ENCODE measurements at places on chromosomes 12 and 14.

GRCh38 chr12:2374092-2374906 is 321.5 kb downstream of the CACNA1C start:
- ATAC-seq: no peak

GRCh38 chr12:58405363-58405762 is 464.0 kb downstream of the ATP23 start:
- no peak for ATAC-seq

DNA sequence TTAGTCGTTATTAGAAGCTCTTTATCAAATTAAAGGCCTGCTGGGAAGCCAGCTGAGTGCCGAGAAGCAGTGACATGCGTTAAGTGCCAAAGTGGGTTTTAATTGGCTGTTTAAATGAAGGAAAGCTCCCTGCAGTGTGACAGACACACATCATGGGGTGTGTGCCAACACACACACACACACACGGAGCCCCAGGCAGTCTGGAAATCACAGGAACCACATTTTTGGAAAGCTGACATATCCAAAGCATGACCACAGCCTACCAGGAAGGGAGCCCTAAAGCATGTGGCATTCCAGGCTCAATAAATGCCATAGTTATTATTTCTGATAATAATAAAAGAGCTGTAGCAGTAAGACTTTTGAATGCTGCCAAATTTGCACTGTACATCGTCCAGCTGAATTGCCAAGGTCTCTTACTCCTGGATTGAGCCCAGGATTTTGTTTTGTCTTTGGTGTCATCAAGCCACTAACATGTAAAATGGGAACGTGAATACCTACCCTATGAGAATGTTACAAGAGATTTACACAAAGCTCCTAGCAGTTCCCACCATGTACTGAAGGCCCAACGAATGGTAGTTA is 135.1 kb downstream of the TMEM30B start:
- ATAC-seq: no peak

GRCh38 chr12:131687346-131688125 is 23.4 kb upstream of the SFSWAP start:
- no peak for ATAC-seq

GRCh38 chr14:36365766-36366165 is 45.3 kb upstream of the MBIP start:
- no peak for ATAC-seq

- ATAC-seq: no peak
Measured at GRCh38 chr14:31030469-31030868, 4.3 kb upstream of the STRN3 start.

DNA sequence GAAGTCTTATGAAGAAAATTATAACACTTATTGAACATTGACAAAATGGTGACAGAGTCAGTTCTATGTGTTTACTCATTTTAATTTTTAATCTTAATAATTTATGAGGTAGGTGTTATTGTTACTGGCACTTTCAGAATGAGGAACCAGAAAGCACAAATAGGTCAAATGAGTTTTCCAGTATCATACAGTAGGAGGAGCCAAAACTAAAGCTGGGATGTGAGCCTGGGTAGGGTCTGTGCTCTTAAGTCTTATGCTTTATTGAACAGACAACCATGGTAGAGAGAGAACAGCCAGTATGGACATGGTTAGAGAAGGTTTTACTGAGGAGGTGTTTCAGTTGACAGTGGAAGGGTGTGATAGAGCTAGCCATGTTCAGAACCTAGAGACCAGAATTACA is 775.7 kb downstream of the TMTC2 start:
- ATAC-seq: no peak

DNA sequence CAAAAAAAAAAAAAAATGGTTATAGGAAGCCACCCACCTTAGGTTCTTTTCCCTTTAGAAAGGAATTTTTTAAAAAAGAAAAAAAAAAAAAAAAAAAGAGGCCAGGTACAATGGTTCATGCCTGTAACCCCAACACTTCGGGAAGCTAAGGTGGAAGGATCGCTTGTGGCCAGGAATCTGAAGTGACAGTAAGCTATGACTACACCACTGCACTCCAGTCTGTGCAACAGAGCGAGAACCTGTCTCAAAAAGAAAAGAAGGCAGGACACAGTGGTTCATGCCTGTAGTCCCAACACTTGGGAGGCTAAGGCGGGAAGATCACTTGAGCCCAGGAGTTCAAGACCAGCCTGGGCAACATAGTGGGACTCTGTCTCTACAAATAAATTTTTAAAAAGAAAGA is 36.0 kb downstream of the SPTLC2 start:
- no peak for ATAC-seq

- ATAC-seq: no peak
Measured at GRCh38 chr12:131218923-131219669, 265.4 kb downstream of the ADGRD1 start.

DNA sequence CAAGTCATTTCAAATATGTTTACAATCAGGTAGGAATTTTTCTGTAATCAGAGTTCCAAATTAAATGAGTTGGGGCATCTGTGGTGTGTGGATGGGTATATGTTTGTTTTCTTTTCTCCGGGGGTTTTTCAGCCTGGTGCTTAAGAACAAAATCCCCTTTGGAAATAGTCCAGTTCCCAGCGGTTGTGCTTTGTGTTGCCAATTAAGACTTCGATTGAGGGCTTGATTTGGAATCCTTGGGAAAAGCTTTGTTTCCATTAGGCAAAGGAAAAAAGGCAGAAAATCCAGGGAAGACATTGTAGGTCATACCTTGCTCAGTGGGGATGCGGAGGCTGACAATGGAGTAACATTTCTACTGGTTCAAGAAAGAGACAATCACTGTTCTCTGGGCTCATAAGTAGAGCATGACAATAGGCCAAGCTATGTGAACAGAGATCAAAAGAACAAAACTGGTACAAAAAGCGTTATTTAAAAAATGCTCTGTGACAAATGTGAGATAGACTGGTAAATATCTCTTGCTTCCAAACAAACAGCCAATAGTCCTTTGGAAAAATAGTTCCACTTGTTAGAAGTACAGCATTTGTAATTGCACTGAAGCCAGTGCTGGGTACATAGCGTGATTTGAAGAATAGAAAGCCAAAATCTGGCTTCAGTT is 79.7 kb downstream of the EML1 start:
- ATAC-seq: no peak

DNA sequence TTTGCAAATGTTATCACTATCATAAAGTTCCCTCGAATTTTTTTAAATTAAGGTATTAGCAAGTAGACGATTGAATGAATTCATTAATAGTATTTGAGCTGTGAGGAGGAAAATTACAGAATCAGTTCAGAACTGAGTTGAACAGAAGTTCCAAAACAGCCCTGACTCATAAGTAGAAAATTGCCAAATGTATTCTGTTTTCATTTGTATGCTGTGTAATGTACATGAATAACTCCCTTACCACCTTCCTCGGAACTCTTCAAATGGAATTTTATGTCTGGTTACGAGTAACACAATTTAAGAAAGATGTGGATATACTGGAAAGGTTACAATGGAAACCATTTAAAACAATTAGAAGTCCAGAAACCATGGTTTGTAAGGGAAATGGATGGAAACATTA is 283.3 kb upstream of the FAR2 start:
- no peak for ATAC-seq

GRCh38 chr12:5688226-5688625 is 256.3 kb downstream of the NTF3 start:
- ATAC-seq: no peak

DNA sequence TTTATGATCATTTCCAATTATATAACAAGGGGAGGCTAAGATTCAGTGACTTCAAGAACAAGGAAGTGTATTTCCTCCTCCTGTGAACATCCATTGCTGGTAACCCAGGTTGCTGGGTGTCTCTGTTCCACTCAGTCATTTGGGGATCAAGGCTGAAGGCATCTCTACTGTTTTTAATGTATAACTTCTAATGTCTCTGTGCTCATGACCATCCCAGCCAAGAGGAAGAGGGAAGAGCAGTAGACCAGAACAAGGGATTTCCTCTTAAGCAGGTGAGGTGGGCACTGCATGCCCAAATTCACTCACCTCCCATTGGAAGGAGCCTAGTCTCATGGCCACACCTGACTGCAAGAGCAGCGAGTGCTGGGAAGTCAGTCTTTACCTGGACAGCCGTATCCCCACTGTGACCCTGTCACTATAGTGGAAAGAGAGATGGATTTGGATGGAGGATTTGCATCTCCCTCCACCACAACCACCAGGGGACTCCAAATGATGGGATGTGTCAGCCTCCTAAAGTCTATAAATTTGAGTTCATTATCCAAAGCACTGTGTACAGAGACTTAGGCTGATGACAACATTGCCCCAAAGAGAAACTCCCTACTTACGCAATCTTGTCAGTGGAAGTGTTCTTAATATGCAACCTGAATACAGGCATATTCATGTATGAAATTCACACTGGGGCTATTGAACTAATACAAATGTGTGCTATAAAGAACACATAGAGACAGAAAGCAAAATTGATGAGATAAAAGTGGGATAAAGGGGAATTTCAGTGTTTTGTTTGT is 368.7 kb downstream of the TMEM132D start:
- no peak for ATAC-seq

- no peak for ATAC-seq
Measured at GRCh38 chr12:109202770-109203169, 86.4 kb downstream of the ACACB start.

- ATAC-seq: no peak
Measured at GRCh38 chr12:49902399-49903350, 1.0 kb downstream of the FAIM2 start.

- no peak for ATAC-seq
Measured at GRCh38 chr12:57842342-57843294, 3.9 kb downstream of the CTDSP2 start.

GRCh38 chr12:11460343-11461023 is 65.1 kb upstream of the PRB2 start:
- ATAC-seq: no peak

- no peak for ATAC-seq
Measured at GRCh38 chr12:27207615-27208413, 36.3 kb upstream of the STK38L start.

GRCh38 chr14:55587847-55588246 is 7.8 kb downstream of the KTN1 start:
- ATAC-seq: no peak

- no peak for ATAC-seq
Measured at GRCh38 chr12:109740694-109741245, 27.1 kb downstream of the FAM222A start.

DNA sequence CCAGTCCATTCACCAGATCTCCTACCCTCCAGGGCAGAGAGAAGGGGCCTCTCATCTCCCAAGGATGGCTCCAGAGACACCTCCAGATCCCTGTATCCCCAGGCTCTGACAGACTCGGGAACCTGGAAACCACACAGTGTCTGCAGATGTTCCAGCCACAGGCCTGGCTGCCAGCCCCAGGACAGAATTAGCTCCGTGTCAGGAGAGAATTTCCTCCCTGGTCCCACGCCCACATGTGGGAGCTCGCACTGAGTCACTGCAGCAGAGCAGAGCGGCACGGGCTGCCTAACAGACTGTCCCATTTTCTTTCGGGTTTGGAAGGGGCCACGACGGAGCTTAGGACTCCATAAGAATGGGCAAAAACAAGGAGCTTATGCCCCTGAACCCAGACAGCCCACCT is 33.6 kb downstream of the CMKLR1 start:
- peak; percentile 87 for ATAC-seq

GRCh38 chr12:6065863-6066199 is 58.6 kb downstream of the VWF start:
- ATAC-seq: no peak

- no peak for ATAC-seq
Measured at GRCh38 chr12:2334689-2335088, 281.9 kb downstream of the CACNA1C start.

DNA sequence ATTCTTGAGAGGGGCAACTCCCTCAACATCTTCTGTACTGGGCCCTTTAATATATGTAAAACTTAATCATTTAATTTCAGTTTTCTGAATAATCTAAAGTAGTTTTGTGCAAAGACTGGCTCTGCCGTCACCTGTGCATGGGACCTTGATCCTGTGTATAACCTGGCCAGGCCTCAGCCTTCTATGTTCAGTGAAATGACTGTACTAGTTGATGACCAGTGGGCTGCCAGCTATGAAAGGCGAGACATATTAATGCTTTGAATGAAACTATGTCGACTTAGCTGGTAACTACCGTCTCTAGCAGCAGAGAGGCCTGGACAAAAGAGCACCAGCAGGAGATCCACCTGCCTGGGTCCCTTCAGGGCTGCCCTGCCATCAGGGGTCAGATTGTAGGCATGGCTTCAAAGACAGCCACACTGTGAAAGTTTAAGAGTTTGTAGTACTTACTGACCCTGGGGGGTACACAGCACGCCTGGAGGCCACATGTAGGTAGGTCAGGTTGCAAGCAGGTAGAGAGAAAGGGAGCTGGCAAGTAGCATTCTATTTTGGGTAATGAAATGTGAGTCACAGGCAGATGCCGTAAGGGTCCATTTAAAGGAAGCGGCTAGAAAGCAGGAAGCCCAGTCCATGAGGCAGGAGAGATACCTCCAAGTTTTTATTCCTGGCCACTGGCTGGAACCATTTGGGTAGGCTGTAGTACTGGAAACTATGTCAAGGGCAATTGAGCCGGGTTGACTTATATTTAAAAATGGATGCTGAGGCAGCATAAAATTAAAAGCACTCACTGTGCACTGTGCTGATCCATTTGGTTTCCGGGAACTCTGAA is 77.2 kb downstream of the BHLHE41 start:
- no peak for ATAC-seq

- no peak for ATAC-seq
Measured at GRCh38 chr12:108570743-108571608, 8.6 kb downstream of the ISCU start.

GRCh38 chr12:2094597-2094996 is 41.8 kb downstream of the CACNA1C start:
- no peak for ATAC-seq

- ATAC-seq: no peak
Measured at GRCh38 chr12:104458694-104459367, 2.1 kb downstream of the CHST11 start.

DNA sequence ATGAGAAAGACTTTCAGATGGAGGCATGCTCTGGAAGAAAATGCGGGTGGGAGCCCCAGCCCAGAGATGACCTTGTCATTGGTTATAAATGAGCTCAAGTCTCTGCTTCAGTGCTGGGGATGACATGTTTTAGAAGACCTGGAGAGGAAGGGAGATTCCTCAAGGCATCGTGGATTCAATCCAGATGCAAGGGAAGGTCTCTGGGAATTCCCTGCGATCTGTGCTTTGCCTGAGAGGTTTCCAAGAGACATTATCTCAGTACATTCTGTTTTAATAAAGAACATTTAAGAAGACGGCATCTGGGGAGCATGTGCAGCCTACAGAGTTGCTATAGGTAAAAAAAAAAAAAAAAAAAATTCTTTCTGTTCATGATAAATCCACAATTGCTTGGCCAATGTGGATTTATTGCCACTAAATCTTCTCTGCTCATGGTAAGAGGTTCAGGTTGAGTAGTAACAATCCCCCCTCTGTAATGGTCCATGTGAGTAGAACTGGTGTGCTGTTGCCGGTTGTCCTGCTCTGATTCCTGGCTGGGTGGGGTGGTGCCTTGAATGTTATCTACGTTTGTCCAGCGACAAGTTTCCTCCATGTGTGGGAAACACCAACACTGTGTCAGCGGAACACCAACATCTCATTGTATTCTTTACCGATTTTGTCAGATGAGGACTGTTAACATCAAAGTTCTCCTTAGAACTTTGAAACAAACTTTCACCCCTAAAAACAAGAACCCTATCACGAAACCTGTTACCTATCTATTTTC is 230.0 kb downstream of the MSRB3 start:
- ATAC-seq: no peak

- ATAC-seq: no peak
Measured at GRCh38 chr12:29612912-29613311, 115.4 kb upstream of the OVCH1 start.
